A673 (cell line): ENCODE measurements at places on chromosomes 7 and 10. TPM values are rescaled to one million over a fixed set of nuclear protein-coding genes. Genes with fewer than 3 reads are reported as not detected.
A peak's percentile ranks its signal among the peaks of the same experiment; 100 is the strongest.

DNA sequence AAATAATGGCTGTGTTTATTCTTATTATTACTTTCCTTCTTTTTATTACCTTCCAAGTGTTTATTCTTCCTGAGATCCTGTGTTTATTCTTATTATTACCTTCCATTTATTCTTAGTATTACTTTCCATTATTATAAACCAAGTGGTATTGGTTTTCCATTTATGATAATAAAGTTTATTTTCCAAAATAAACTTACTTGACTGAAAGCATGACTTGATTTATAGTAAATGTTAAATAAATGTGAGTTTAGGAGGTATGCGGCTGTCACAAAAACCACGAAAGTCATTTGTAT is 20.2 kb downstream of the WIPF3 start:
- DNase-seq, result no peak

The MYH16 gene
- not detected in 2 replicates for total RNA-seq

DNA sequence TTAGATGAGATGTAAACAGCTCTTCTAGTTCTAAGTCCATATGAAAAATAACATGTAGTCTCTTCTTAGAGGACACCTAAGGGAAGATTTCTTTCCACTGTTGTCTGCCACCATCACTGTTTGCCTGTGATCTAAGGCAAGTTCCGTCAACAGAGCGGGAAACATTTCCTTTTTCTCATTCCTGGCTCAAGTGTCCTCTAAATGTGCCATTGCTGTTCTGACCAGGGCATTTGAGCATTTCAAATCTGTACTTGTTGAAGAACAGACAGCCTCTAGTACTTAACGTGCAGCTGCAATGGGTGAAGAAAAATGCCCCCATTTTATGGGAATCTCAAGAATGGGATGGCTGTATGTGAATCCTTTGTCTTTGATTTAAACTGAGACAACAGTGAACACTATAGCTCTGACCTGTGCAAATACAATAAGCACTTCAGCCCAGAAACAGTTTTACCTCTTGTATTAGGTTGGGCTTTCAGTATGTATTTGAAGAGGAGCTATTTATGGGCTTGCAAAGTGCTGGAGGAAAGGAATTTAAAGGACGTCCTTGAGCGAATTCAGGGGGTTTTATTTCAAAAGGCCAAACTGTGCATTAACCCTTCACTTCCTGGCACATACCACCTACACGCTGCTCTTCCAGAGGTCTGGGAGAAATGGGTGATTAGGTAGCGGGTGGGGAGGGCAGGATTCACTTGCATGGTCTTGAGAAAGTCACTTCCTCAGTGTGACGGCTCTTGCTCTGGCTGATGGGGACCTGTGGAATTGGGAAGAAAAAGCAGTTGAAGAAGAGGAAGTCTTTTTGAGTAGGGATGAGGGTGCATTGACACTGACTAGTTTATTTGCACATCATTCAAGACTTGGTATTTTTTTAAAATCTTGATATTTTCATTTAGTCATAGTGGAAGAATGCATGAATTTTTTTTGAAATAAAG is 66.1 kb downstream of the THNSL1 start:
- DNase-seq, result no peak

DNA sequence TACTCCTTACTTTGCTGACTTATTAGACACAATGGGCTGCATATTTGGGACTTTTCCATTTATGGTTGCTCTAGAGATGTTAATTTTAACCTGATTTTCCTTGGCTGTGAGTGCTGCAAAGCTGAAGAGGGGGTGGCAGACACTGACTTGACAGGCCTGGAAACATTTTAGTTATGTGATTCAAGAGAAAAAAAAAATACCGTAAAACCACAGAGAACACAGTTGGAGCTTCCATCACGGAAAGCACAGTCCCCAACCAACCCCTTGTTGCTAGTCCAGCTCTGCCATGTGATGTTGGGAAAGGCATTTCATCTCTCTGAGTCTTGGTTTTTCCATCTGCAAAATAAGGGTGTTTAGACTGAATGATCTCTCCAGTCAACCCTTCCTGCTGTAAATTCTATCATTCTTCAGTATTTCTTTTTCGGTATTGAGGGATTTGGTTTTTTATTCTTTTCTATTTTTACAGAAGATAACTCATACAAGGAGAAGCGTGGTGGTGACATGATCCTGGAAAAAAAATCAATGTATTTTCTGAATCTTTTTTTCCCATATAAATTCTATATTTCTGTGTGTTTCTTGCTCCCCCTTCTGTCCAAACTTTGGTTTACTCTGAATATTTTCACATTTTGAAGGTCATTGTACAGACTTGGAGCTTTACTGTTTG is 246.1 kb downstream of the REEP3 start:
- peak; percentile 71 for DNase-seq
